ENCODE measurements at places on chromosomes 13 and 19. TPM values are rescaled to one million over a fixed set of nuclear protein-coding genes. Genes with fewer than 3 reads are reported as not detected.

DNA sequence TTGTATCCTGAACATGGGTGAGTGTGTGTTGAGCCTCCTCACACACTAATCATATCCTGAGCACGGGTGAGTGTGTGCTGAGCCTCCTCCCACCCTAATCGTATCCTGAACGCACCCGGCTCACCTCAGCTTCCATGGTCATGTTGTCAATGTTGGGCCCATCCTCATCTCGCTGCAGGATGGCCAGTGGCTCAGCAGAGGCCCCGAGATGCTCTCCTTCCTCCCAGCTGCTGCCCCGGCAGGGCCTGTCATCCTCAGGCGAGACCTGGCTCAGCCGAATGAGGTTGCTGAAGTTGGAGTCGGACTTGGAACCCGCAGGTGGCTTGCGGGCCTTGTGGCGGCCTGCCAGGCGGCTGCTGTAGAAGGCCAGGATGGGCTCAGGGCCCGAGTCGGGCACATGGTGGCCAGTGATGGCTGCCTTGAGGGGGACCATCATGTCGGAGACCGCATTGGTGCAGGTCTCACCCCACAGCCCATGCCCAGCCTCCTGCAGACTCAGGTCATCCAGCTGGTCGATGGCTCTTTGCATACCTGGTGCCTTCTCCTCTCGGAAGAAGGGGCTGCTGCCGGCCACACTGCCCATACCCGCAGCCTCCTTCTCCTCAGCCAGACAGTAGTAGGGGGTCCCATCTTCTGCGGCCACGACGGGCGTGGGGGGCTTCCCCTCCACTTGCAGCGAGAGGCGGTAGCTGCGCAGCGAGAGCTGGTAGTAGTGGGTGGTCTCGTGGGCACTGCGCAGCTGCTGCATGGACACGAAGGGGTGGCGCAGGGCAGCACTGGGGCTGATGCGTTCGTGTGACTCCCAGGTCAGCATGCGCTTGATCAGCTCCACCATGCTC, 9.6 kb downstream of the HIPK4 start:
- DNase-seq, result no peak
- H3K27me3 ChIP-seq, result peaks cover 3% of the 10 kb centered on the region
- H3K27ac ChIP-seq, result no peak overlapping the region
- no peaks in the 10 kb centered on the region for H3K36me3 ChIP-seq
- H3K4me3 ChIP-seq, result no peak overlapping the region
- H3K4me1 ChIP-seq, result peaks cover 7% of the 10 kb centered on the region

DNA sequence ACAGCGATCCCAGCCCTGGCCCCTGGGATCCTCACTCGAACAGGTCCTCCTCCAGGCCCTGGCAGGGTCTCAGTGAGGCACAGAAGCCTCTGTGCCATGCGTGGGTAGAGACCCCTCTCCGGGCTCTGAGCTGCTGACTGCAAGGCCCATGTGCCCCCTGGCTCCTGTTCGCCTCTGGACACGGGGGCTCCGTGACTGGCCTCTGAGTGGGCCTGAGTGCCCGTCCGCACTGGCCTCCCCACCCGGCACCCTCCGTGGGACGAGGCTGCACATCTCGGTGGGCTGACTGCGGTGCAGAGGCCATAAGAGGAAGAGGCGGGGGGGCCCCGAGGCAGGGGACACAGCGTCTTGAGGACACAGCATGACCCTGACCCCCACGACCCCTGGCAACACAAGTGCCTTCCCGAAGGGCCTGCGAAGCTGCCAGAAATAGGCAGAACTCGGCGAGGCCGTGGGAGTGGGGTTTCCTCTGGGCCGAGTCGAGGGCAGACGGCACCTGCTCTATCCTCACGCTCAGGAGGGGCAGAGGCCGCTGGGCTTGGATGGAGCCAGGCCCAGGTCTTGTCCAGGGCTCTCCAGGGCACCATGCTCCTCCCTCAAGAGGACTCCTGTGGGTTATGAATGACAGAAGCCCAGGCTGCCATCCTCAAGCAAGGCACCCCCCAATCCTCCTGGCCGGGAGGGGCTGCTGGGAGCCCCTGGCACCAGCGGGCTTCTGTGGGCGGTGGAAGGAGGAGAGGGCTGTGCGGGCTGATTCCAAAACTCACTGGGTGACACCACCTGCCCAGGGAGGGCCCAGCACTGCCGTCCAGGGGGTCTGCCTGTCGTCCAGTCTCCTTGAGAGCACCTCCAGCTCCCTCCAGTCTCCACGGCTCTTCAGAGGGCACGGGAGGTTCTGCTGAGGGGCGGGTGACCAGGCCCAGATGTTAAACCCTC, 52.6 kb downstream of the RASA3 start:
- no peaks in the 10 kb centered on the region for H3K4me1 ChIP-seq
- H3K27ac ChIP-seq, result no peak overlapping the region
- H3K36me3 ChIP-seq, result peaks cover 8% of the 10 kb centered on the region
- no peak overlapping the region for H3K4me3 ChIP-seq
- no peaks in the 10 kb centered on the region for H3K27me3 ChIP-seq
- DNase-seq, result no peak

- H3K36me3 ChIP-seq, result peaks cover 19% of the 10 kb centered on the region
- H3K27ac ChIP-seq, result peak overlapping the region; percentile 78
- H3K27me3 ChIP-seq, result no peaks in the 10 kb centered on the region
- DNase-seq, result no peak
- H3K4me3 ChIP-seq, result peak overlapping the region; percentile 39
Measured at GRCh38 chr19:46935066-46935663, 74.4 kb downstream of the ARHGAP35 start.

DNA sequence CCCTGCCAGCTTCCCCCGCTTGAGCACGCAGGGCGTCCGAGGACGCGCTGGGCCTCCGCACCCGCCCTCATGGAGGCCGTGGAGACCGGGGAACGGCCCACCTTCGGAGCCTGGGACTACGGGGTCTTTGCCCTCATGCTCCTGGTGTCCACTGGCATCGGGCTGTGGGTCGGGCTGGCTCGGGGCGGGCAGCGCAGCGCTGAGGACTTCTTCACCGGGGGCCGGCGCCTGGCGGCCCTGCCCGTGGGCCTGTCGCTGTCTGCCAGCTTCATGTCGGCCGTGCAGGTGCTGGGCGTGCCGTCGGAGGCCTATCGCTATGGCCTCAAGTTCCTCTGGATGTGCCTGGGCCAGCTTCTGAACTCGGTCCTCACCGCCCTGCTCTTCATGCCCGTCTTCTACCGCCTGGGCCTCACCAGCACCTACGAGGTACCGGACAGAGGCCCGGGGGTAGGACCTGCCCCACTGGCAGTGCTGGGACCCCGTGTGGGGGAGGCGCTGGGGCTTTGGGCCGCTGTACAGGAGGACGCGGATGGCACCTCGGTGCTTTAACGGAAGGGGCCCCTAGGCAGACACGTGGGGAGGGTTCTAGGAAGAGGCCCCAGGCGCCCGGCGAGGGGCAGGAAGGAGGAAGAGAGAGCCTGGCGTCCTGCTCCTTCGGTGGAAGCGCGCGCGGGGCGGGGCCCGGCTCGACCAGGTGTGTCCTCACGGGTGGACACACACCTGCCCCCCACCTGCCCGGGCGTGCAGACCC, 681 bp downstream of the SLC5A5 start:
- peak; percentile 78 for DNase-seq
- H3K4me3 ChIP-seq, result peak overlapping the region; percentile 77
- peaks cover 2% of the 10 kb centered on the region for H3K27me3 ChIP-seq
- H3K36me3 ChIP-seq, result no peaks in the 10 kb centered on the region

DNA sequence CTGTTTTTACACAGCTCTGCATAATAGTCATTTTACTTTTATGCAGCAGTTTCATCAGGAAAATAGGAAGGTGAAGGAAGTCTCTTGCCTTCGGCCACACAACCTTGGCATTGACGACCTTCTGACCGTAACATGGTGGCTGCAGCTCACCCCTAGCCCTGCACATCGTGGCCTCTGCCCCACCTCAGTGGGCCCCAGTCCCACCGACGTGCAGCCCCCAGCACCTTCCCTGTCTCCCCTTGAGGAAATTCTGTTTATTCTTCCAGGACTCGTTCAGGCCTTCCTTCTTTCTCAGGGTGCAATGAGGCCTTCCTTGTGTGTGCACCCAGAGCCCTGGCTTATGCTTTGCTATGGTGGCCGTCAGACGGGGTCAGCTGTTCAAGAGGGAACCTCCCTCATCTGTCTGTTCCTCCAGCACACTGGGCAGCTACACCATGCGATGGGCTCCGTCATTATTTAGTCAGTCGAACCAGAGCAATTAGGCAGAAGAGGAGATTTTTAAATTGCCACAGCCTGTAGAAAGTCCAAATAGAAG, 33.3 kb downstream of the TMEM255B start:
- H3K36me3 ChIP-seq, result no peaks in the 10 kb centered on the region
- no peak for DNase-seq
- H3K4me1 ChIP-seq, result no peaks in the 10 kb centered on the region

DNA sequence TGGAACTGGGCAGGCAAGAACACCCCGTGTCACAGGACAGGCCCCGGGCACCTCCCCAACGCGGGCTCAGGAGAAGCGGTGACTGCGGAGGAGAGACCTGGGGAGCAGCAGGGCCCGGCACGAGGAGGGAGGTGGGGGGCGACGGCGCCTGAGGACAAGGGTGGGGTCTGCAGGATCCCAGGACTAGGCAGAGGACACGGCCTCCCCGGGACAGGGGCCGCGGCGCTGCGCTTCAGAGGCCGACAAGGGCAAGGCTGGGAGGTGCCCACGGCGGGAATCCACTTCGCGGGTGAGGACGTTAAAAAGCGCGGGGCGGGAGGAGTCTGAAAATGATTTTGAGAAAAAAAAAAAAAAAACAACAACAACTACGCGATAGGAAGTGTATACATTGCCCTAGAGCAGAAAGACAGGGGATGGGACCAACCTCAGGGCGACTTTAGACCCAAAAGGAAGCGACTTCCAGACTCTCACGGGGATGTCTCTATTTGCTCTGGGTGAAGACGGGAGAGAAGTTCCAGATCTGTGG, 44.9 kb downstream of the ZNF611 start:
- H3K27ac ChIP-seq, result peak overlapping the region; percentile 94
- H3K4me3 ChIP-seq, result peak overlapping the region; percentile 96
- H3K27me3 ChIP-seq, result no peaks in the 10 kb centered on the region
- DNase-seq, result peak; percentile 55
- H3K36me3 ChIP-seq, result peaks cover 40% of the 10 kb centered on the region

DNA sequence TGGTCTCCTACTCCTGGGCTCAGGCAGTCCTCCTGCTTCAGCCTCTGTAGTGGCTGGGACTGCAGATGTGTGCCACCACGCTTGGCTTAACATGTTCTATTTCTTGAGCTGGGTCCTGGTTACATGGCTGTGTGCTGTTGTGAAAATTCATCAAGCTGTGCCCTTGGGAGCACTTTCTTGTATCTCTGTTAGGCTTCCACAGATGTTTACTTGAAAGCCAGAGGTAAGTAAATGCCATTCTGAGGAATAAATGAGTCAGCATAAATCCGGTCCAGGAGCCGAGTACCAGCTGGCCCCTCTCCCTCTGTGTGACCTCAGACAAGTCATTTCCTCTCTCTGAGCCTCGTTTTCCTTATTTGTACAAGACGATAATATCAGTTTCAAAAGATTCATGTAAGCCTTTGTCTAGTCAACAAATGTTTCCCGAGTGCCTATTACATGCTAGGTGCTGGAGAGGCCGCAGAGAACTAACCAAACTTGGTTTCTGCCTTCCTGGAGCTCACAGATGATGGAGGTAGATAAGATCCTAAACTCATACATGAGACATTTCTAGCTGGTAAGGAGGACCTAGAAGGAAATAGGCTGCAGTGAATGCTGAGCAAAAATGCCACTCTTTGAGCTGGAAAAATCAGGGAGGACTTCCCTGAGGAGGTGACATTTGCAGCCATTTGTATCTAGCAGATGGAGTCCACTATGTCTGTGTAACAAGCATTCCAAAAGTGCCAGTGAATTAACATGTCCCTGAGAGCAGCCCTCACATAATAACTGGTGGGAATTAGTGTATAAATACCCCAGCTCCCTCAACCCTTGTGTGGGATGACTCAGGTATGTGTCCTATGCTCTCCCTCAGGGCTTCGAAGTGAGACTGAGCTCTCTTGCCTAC, 2.7 kb upstream of the RASAL3 start:
- H3K27ac ChIP-seq, result peak overlapping the region; percentile 87
- peak; percentile 91 for DNase-seq
- peaks cover 9% of the 10 kb centered on the region for H3K36me3 ChIP-seq
- peaks cover 62% of the 10 kb centered on the region for H3K4me1 ChIP-seq
- peak overlapping the region; percentile 39 for H3K4me3 ChIP-seq

GRCh38 chr19:3792114-3792513, 5.9 kb upstream of the MATK start:
- no peak overlapping the region for H3K4me3 ChIP-seq
- no peak overlapping the region for H3K27ac ChIP-seq
- peaks cover 14% of the 10 kb centered on the region for H3K36me3 ChIP-seq
- DNase-seq, result no peak
- peaks cover 7% of the 10 kb centered on the region for H3K27me3 ChIP-seq

- H3K4me3 ChIP-seq, result no peak overlapping the region
- DNase-seq, result no peak
- H3K27me3 ChIP-seq, result no peaks in the 10 kb centered on the region
- H3K27ac ChIP-seq, result no peak overlapping the region
- no peaks in the 10 kb centered on the region for H3K4me1 ChIP-seq
Measured at GRCh38 chr13:49927755-49928154, 8.4 kb downstream of the SPRYD7 start.

GRCh38 chr19:5225486-5226345, 114.9 kb downstream of the PTPRS start:
- peaks cover 14% of the 10 kb centered on the region for H3K27me3 ChIP-seq
- no peak for DNase-seq
- no peak overlapping the region for H3K27ac ChIP-seq
- no peaks in the 10 kb centered on the region for H3K4me1 ChIP-seq
- no peaks in the 10 kb centered on the region for H3K36me3 ChIP-seq

- H3K4me1 ChIP-seq, result peaks cover 6% of the 10 kb centered on the region
- no peaks in the 10 kb centered on the region for H3K27me3 ChIP-seq
- DNase-seq, result no peak
- no peaks in the 10 kb centered on the region for H3K36me3 ChIP-seq
- no peak overlapping the region for H3K27ac ChIP-seq
Measured at GRCh38 chr19:33469171-33470039, 52.2 kb downstream of the PEPD start.

DNA sequence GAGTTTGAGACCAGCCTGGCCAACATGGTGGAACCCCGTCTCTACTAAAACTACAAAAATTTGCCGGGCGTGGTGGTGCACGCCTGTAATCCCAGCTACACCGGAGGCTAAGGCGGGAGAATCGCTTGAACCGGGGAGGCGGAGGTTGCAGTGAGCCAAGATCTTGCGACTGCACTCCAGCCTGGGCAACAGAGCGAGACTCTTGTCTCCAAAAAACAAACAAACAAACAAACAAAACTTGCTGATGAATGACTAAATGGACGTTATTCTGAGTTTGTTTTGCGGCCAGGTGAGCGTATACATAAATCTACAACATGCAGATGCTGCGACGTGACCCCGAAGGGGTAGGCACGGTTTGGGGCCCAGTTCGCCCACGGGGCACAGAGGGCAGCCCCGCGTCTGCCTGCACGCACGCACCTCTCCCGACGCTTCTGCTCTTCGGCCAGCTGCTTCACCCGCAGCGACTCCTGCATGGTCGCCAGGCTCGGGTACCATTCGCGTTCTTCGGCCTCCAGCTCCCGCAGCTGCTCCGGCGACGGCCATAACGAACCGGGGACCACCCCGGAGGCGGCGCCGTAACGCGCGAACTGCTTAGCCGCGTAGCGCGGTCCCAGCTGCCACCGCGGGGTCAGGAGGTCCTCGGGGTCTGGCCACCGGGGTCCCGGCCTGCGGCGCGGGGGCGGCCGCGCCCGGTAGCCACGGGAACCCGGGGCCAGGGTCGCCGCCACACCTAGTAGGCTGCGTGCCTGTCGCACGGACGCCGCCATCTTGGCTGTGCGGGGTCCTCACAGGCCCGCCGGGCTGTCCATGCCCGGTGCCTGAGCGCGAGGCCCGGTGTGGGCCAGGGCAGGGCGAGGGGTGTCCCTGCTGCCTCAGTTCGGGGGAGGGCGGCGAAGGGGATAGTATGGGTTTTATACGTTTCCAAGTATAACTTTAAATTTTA, at the start of gene GADD45GIP1:
TSS of gene GADD45GIP1 (minus strand) at position 778 of the 943 bp plus-strand sequence. CDS start at position 767, 11 bp downstream.
- H3K36me3 ChIP-seq, result peaks cover 11% of the 10 kb centered on the region
- peaks cover 38% of the 10 kb centered on the region for H3K4me1 ChIP-seq
- no peaks in the 10 kb centered on the region for H3K27me3 ChIP-seq
- peak within 1 kb of the TSS; percentile 90 for H3K4me3 ChIP-seq

POU2F2 gene
- 17.7 TPM for total RNA-seq

ZNF100 gene
- total RNA-seq, result 22.3 TPM

All from activated CD8-positive, alpha-beta memory T cell treated with anti-CD3 and anti-CD28 coated beads, Interleukin-2, amount 10 ng/mL, durations not matched to agents 7 days and 5 days (primary cell).